ENCODE measurements at places on chromosomes 5 and 9. TPM values are rescaled to one million over a fixed set of nuclear protein-coding genes. Genes with fewer than 3 reads are reported as not detected.

DNA sequence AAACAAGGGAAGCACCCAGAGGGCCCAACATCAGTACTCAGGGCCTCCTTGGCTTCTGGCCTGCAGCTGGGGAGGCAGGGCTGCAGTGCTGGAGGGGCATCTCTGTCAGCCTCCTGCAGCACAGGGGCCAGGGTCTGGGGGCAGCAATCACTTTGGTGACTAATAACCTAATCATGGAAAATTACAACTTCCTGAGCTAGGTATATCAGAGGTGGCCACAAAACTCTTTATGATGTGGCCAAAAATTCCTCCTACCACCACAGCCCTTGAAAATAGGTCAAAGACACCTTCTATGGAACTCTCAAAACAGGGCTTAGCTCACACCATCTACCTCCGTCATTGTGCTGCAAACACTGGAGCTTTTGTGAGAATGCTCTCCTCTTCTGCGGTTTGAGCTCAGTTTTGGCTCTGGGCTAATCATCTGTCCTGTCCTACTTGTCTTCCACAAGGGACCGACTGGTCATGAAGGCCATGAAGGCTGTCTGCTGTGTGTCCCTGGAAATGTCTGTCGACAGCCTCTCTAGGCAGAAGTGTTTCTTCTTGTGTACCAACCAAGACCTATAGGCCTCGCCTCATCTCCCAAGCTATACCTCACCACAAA, 28.6 kb downstream of the CSF2 start:
- no peak for DNase-seq

GRCh38 chr9:85541876-85542275, 199.9 kb downstream of the AGTPBP1 start:
- no peak for DNase-seq

- no peak for DNase-seq
Measured at GRCh38 chr9:128150594-128151308, 1.5 kb downstream of the LCN2 start.

GRCh38 chr9:6901180-6901579, 143.4 kb downstream of the KDM4C start:
- no peak for DNase-seq

- no peak for DNase-seq
Measured at GRCh38 chr5:39476843-39477220, 52.1 kb upstream of the DAB2 start.

DNA sequence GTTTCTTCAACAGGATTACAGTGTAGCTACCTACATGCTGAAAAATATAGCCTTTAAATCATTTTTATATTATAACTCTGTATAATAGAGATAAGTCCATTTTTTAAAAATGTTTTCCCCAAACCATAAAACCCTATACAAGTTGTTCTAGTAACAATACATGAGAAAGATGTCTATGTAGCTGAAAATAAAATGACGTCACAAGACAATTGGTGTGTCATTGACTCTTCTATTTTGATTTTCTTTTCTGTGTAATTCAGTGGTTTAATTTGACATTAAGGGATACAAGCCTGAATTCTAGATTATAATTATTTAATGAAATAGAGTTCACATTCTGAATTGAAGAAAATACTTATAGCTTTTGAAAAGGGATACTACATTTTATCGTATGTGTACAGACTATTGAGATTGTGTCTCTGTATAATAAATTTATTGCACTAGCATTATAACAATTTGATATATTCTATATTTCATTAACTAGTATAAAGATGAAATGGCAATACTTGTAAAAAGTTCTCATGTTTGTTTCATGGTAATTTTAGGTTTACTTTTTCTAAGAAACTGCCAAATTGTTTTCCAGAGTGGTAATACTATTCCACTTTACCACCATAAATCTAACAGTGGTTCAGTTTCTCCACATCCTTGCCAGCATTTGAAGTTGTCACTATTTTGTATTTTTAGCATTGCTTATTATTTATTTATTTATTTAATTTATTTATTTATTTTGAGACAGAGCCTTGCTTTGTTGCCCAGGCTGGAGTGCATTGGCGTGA, 18.7 kb downstream of the ANXA1 start:
- no peak for DNase-seq

- DNase-seq: no peak
Measured at GRCh38 chr5:45596320-45596719, 99.9 kb downstream of the HCN1 start.

DNA sequence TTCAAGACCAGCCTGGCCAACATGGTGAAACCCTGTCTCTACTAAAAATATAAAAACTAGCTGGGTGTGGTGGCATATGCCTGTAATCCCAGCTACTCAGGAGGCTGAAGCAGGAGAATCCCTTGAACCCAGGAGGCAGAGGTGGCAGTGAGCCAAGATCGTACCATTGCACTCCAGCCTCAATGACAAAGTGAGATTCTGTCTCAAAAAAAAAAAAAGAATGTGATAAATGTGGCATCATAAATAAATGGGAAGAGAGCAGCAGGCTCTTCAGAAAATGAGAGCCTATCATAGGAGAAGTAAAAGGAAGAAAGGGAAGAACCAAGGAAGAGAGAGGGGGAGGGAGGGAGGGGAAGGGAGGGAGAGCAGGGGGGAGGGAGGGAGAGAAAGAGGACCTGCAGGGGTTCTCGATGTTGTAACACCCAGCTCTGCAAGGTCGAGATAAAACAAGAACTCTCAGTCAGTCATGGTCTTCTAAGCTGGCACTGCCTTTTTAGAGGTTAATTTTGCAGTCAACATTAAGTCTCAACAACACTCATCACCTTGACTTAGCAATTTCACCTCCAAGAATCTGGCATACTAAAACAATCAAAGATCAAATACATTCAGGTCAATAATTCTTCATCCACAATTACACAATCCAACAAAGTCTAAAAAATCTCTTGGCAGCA, 68.7 kb upstream of the SIMC1 start:
- DNase-seq: no peak

DNA sequence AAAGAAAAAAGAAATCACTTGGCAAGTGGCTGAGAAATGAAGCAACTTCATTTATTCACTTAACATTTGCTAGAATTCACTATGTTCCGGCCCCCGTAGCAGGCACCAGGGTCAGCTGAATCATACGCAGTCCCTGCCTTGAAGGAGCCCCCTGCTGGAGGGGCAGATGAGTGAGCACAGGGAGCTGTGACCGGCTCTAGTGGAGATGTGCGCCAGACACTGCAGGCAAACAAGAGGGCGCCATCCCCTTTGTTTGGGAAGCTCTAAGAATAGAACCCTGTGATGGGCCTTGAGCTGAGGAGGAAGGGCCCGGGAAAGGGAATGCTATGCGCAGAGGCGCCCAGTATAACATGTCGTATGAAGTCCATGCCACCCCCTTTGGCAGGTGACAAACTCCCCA, 20.2 kb upstream of the RPL26L1 start:
- DNase-seq: no peak

- no peak for DNase-seq
Measured at GRCh38 chr5:127051591-127051990, 21.2 kb upstream of the MARCHF3 start.

GRCh38 chr5:168305281-168305680, 13.8 kb downstream of the WWC1 start:
- DNase-seq: no peak

- DNase-seq: no peak
Measured at GRCh38 chr9:99488131-99489059, 266.3 kb downstream of the SEC61B start.

DNA sequence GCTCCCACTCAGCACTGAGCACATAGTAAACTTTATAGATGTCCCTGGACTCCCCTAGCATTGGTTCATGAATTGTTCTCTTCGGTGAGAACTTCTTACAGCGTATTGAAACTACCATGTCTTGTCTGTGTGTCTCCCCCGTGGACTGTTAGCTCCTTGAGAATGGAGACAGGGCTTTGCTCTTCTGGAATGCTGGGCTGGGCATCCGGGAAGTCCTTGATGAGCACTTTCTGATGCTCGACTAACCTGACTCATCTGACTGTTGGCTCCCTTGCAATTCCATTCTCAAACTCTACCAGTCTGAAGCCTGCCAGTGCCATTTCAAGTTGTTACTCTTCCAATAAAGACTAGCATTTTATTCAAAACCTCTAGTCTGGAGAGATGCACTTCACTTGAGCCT, 15.0 kb upstream of the PFDN1 start:
- DNase-seq: no peak

DNA sequence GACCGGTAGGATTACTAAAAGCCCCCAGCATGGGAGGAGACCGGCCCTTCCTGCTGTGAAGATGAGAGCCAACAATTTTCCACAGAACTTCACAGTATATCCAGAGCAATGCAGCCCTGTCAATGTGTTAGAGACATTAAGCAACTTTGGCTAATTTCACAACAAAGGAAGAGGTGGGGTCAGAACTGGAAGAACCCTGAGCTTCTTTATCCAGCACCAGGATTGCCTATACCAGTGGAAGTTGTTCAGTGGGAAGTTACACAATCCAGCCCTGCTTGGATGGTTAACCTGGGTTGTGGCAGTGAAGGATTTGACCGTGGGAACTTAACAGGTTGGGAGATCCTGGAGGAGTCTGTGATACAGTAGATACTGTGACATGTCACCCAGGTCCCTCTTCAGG, 197.0 kb downstream of the FBN2 start:
- no peak for DNase-seq

The SRD5A1 gene
- 12.7 TPM for polyA plus RNA-seq

The RNF208 gene
- polyA plus RNA-seq: 6.0 TPM

The PGM5 gene
- 35.4 TPM for polyA plus RNA-seq

The ANKRD20A1 gene
- polyA plus RNA-seq: 5.7 TPM

The NME5 gene
- 26.3 TPM for polyA plus RNA-seq

The IER5L gene
- polyA plus RNA-seq: 15.5 TPM

The ANKS6 gene
- 23.0 TPM for polyA plus RNA-seq
